ENCODE measurements at places on chromosomes 11 and 22.

DNA sequence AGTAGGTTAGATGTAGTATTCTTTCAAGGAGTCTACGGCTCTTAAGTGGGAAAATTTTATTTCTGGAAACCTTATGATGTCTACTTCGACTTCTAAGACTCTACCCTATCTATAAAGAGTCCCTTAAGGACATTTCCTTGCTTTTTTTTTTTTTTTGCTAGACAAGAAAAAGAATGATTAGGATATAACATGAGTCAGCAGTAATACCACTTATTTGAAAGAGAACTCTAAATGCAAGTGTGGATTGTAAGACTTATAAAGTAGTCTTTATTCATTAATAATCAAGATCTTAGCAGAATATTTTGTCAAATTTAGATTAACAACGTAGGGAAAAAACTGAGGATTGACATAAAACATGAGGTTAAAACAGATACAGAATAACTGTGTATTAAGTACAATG is 71.0 kb downstream of the DKK3 start:
- no peak for DNase-seq

GRCh38 chr22:42292732-42293520 is 22.5 kb upstream of the TCF20 start:
- no peak for DNase-seq

DNA sequence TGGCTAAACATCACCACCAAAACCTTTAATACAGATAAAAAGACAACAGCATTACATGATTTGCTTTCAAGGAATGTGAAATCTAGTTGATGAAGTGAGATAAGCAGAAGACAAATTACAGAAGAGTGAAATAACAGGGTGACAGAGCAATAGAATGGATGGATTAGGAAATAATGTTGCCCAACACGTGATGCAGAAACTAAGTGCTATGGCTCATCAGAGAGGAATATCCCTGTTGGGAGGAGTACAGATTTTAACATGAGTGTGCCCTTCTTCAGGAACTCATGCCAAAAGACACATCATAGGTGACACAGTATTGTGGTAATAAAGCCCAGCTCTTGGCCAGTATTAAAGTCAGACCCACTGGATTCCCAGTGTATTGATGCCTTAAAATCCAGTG is 176.6 kb upstream of the RAG2 start:
- DNase-seq, result no peak

DNA sequence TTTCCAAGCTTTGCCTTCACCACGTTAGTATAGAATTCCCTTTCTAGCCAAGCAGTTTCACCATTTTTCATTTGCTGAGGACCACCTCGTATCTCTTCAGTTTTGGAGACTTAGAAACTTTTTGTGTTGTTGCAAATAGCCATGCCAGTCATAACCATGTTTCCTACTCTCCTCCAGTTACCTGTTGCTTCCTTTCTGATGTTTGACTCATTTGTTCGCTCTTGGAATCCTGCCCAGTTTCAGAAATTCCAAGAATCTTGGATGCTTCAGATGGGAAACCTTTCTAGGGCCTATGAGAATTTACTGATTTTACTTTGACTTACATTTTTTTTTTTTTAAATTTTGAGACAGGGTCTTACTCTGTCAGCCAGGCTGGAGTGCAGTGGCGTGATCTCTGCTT is 65.4 kb downstream of the PPP6R3 start:
- DNase-seq, result no peak

DNA sequence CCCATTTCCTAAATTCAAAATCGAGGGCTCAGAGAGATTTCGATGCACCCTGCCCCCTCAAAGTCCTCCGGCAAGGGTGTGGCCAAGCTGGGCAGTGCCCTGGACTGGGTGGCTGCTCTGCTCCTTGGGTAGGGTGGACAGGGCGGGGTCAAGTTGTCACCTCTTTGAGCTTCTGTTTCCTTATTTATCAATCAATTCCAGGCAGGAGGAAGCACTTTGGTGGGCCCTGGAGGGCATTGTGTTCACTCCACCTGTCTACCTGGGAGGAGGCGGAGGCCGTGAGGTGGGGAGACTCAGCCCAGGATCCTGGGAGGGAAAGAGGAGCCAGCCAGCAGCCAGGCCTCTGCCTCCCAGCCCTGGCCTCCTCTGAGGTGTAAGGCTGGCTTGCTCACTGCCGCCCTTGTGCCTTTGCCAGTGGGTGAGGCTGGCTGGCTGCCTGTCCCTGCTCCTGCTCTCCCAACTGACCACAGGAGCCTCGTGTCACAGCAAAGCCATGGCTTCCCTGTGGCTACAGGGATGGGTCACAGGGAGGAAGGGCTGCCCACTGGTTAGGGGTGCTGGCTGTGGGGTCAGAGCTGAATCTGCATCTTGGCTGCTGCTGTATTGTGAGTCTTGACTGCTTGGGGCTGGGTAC is 25.5 kb upstream of the SHISAL1 start:
- no peak for DNase-seq

- no peak for DNase-seq
Observed at GRCh38 chr11:102546923-102547471, 16.4 kb upstream of the MMP7 start.

DNA sequence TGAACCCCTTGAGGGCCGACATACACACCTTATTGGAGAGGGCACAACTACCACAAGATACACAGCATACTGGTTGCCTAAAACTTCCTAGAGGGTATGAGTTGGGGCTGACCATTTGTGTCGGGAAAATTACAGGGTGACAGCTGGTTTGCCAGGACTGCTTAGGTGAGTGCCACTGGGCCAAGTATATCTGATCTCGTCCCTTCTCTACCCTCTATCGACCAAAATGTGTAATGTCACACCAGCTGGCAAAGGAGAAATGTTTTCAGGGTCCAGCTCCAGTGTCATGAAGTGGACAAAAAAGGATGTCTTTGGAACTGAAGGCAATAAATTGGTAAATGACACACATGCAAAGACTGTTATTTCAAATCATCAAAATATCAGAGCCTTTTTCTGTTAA is 126.1 kb downstream of the PGR start:
- no peak for DNase-seq

- DNase-seq, result no peak
Observed at GRCh38 chr11:9651899-9652748, 11.8 kb upstream of the SWAP70 start.

DNA sequence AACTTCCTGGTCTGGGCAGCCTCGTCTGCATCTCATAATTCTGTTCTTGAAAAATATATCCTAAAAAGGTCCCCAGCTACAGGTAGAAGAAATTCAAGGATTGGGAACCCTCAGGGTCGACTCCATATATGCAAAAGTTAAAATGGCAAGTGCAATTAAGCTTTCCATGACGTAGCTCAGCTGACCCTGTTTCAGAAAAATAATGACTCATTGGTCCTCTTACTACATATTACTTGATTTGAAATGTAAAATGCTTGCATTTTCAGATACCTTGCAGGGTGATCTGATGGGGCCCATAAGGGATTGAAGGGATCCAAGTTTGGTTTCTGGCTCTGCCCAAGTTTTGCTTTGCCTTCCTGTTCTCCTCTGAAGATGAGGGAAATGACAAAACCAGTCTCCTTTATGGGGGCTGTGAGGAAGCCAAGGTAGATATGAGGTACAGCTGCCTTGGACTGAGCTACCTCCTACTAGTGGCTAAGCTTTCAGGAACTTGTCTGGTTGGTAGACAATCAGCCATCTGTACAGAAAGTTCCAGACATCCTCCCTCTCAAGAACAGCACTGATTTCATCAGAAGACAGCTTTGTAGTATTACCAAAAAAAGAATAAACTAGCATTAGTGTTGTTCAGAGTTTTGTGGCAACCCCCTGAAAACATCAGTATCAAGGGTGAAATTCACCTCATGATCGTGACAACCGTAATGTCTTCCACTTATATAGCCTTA is 177.3 kb downstream of the DBX1 start:
- DNase-seq, result no peak

DNA sequence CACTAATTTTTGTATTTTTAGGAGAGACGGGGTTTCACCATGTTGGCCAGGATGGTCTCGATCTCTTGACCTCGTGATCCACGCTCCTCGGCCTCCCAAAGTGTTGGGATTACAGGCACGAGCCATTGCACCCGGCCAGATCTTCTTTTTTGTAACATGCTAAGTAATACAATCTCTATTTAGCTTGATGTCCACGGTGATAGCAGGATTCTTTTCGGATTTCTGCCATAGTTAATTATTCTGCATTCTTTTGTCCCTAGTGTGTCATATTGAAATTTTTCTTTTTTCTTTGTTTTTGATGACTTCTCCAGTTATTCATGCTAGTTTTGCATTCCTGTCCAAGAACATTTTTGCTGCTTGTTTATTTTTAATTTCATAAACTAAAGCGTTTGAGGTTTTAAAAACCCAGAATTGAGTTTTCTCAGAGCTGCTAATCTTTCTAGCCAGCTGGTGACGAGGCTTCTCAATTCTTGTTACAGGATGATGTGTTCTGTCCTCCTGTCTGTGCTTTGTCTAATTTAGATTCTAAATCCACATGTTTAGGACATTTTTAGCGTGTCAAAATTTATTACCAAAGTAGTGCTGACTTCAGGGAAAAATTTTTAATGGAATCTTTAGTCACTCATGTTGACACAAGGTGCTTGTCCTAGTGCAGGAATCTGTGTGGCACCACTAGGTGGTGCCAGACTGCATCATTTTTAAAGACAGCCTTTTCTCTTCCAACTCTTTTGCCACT is 21.8 kb downstream of the NF2 start:
- DNase-seq, result no peak

GRCh38 chr11:72144807-72145565 is 9.5 kb downstream of the FOLR3 start:
- DNase-seq, result no peak

DNA sequence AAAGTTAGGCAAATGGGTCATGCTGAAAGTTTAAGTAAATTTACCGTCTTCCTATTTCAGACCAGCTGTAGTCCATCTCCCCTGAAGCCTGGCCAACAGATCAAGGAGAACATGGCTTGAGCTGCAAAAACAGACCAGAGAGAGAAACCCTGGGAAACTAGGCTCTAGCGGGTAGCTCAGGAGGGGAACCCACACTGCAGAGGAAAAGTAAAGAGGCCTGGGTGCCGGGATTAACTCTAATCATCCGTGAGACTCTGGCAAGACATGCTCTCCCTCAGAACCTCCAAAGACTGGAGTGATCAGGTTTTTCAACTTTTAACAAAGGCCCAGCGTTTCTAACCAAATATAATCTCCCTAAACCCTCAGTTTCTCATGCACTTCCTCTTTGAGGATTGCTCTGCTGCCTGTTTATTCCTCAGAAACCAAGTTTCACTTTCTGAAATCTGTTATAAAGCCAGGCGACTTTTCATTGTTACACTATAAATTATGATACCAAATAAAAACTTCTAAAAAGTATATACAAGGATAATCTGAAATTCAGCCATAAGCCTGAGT is 67.5 kb downstream of the GAB2 start:
- DNase-seq, result no peak

- DNase-seq, result no peak
Observed at GRCh38 chr22:31104869-31105268, 2.5 kb downstream of the SELENOM start.

GRCh38 chr11:31921081-31921480 is 110.0 kb upstream of the PAX6 start:
- DNase-seq, result no peak

Measured in effector memory CD4-positive, alpha-beta T cell (primary cell).